COR-L47 (cell line): ENCODE measurements at places on chromosomes 16 and 17.

- DNase-seq: no peak
These were observed 89.0 kb upstream of the TMEM97 start for GRCh38 chr17:28230011-28230410.

- DNase-seq: no peak
These were observed 4.9 kb downstream of the ACADVL start for GRCh38 chr17:7224661-7225111.

DNA sequence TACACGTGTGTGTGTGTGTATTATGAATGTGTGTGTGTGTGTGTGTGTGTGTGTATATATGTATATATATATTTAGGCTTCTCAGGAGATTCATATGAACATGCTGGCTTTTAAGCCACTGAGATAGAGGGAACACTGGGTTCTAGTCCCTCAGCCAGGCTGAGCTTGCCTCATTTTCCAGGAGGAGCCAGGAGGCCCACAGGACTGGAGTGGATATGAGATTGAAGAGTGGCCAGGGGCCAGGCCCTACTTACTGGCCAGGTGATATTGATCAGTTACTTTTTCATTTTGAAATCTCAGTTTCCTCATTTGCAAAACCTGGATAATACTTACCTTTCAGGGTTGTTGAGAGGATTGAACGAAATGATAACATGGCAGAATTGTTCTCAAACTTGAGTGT lies 5.8 kb downstream of the PCTP start:
- no peak for DNase-seq

DNA sequence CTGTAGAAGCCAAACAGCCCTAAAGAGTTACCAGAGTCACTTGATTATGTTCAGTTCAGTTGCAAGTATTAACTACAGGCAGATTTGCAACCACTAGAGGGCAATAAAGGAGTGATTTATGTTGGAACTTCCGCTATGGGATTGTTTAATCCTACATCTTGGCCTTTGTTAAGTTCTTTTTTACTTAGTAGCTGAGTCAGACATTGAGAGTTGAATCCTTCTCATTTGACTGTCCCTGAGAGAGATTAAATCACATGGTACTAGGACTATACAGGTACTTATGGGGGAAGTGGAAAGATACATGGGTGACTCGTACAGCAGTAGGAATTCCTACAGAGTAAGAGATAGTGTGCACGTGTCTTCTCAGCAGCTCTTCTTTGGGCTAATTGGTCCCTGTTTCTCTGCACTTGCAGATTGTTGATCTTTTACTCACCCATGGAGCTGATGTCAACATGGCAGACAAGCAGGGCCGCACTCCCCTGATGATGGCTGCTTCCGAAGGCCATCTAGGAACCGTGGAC lies 40.3 kb downstream of the CYB561 start:
- peak; percentile 41 for DNase-seq

DNA sequence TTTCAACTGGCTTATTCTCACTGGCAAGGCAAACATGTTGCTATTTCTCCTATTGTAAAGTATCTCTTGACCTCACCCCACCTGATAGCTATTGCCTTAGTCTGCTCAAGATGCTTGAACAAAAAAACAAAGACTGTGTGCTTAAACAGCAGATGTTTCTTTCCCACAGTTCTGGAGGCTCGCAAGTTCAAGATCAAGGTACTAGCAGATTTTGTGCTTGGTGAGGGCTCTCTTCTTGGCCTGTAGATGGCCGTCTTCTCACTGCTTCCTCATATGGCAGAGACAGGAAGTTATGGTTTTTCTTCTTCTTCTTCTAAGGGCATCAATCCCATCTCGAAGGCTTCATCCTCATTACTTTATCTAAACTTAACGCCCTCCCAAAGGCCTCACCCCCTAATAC lies 109.7 kb upstream of the CLEC3A start:
- DNase-seq: no peak

DNA sequence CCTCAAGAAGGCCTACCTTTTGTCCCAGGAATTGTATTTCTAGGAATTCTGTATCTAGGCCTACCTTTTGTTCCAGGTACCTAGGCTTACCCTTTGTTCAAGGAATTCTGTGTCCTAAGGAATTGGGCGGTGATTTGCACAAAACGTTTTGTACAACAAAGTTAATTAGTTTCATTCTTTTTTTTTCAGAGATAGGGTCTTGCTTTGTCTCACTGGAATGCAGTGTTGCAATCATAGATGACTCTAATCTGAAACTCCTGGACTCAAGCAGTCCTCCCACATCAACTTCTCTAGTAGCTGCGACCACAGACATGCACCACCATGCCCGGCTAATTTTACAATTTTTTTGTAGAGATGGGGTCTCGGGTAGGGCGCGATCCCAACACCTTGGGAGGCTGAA lies 7.0 kb downstream of the CDR2L start:
- no peak for DNase-seq
